ENCODE measurements at places on chromosomes 4 and X.

DNA sequence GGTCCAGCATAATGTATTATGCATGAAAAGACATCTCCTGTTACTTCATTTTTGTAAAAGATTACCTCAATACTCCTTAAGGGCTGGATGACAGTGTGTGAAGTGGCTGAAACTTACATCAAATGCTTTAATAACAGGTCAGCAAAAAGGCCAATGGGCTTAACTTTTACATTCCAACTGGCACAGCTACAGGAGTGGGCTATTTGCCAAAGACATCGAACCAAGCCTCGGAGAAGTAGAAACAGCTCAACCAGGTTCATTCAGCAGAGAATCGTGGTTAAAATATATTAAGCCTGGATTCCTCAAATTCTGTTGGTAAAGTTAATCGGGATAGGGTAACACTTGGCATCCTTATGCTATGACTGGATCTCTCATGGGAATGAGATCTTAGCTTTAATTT, 639.7 kb downstream of the TRIML1 start:
- DNase-seq, result no peak

DNA sequence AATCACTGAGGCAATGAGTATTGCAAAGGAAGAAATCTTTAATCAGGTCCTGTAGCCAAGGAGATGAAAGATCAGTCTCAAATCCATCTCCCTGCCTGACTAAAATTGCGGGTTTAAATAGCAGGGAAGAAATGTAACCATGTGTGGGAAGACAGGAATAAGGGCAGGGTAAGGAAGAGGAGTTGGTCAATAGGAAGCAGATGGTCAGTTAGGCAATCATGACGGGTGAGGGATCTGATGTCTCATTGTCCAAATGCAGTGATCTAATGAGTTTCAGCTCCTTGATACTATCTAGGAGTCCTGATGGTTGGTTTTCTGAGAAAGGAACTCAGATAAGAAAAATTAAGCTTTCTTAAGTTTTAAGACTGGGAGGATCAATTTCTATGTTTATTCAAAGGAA, 200.8 kb downstream of the SPATA18 start:
- DNase-seq, result no peak

DNA sequence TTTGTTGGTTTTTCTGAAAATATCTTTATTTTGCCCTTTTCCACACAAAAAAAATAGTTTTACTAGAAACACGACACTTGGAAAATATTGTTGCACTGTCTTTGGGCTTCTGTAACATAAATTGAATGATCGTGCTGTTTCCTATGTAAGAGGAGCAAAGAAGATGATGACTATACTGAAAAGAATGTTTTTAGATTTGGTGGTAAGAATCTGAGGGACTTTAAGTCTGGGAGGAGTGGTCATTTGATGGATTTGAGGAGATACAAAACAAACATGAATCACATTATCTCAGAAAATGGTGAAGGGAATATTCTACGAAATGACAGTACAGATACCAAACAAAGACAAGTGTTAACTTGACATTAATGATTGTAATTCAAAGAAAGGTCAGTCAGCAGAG, 328.8 kb downstream of the ADAM29 start:
- DNase-seq, result no peak

- DNase-seq, result no peak
Observed at GRCh38 chr4:153791746-153792617, 3.1 kb upstream of the SFRP2 start.

- no peak for DNase-seq
Observed at GRCh38 chr4:169859366-169860216, 101.8 kb upstream of the HPF1 start.

DNA sequence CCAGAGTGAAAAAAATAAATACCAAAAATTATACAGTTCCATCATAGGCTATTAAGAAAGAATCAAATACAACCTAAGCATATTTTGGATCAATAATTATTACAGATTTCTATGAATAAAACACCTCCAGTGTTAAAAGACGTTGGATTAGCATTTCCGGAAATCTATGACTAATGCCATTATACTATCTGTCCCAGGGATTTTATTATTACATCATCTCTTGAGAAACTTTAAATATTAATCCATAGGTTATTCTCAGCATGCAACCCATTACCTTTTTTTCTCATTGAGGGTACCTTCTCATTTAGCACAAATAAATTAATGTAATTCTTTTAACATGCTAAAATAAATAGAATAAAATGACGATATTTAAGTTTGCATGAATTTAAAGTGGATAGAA, 44.6 kb downstream of the CXorf58 start:
- no peak for DNase-seq

DNA sequence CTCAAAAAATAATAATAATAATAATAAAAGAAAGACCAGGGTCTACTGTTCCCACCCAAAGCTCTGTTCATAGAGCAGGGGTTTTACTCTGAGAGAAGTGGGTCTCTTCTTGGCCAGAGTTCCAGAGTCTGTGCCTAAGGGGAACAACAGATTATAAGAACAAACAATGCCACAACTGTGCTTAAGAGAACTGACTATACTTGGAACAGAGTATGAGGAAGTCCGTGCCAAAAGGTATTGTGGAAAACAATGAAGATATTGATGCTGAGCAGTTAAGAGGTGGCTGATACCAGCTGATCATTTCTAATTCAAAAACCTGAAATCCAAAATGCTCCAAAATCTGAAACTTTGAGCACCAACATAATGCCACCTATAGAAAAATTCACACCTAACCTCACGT, 229.6 kb downstream of the FBXO8 start:
- no peak for DNase-seq

- no peak for DNase-seq
Observed at GRCh38 chrX:30898886-30899285, 9.8 kb upstream of the TAB3 start.

Data from activated CD4-positive, alpha-beta T cell treated with anti-CD3 and anti-CD28 coated beads for 1 hour (primary cell).